ENCODE measurements at places on chromosomes 6 and 20.

- DNase-seq: no peak
Observed at GRCh38 chr6:53250176-53251032, 98.3 kb downstream of the ELOVL5 start.

GRCh38 chr6:33299237-33299944 lies 649 bp upstream of the RGL2 start:
- DNase-seq: peak; percentile 77

DNA sequence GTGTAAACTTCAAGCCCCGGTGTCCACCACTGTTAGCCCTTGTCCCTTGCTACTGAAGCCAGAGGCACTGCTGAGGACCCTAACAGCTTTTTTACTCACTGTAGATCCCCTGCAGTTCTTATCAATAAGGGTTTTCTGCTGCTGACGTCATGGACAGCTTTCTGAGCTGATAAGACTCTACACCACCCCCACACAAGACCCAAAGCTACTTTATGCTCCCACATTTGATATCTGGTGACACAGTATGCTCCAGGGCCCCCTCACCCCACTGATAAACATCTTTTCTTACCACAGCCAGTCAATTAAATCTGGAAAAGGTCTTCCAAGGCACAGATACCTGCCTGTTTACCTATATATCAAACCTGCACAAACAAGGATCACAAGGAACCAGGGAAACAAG lies 65.3 kb downstream of the NUS1 start:
- no peak for DNase-seq

DNA sequence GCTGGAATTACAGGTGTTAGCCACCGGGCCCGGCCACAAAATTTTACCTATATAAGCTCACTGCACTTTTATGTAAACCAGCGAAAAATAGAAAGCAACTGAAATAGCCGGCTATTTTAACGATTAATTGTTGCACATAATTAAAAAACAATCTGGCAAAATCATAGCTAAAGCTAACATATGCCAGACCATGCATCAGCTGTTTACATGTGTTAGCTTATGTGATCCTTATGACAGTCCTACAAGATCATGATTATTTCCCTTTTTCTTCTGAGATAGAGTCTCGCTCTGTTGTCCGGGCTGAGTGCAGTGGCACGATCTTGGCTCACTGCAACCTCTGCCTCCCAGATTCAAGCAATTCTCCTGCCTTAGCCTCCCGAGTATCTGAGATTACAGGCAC lies 157.0 kb downstream of the ZFP64 start:
- DNase-seq: no peak

GRCh38 chr20:63940472-63941266 lies 15.5 kb downstream of the UCKL1 start:
- no peak for DNase-seq

DNA sequence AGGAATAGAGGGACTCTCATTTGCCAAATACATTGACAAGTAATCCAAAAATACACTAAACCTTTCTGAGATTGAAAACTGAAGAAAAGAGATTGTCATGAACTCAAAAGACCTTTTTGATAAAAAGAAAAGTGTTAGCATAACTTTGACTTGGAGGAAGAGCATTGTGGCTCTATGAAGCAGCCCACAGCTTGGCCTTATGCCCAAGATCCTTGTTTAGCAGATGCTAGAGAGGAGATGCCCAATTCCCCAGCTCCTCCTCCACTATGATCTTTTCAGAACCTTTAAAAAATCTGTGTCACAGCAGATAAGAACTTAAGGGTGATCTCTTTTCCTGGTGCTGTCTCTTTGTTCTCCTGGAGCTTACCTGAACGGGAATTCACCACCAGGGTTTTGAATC lies 35.8 kb upstream of the IGF2R start:
- DNase-seq: no peak

- no peak for DNase-seq
Observed at GRCh38 chr6:134303891-134304290, 14.0 kb downstream of the SGK1 start.

DNA sequence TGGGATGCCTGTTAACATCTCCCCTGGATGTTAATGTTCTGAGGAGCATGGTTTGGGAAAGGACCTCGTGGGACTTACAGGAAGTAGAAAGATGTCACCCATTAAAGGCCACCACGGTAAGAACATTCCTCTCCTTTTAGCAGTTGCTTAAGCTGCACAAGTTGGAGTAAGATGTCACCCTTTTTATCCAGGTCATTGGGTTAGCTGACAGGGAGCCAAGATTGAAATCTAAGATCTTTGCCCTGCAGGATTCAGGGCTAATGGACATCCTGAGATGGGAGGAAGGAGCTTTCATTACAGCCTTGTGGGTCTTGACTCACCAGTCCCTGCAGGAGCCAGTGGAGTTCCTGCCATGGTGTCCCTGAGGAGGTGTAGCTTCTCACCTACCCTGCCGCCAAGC lies 22.1 kb downstream of the PABPC1L start:
- DNase-seq: no peak

DNA sequence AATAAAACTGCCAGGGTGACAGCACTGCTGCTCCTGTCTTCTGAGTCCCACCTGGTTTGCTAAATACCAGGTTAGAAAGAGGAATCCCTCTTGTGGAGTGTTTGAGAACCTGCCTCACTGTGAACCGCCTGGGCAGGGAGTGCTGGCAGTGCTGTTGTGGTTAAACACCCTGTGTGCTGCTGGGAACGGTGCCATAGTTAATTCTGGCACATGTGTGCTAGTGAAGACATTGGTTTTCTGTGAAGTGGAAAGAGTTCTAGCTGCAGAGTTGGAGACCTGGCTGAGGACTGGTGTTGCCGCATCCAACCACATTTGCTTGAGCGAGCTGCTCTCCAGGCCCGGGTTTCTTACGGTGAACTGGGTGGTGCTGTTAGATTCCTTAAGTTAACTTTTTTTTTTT lies 72.7 kb downstream of the IGF2R start:
- DNase-seq: peak; percentile 13

DNA sequence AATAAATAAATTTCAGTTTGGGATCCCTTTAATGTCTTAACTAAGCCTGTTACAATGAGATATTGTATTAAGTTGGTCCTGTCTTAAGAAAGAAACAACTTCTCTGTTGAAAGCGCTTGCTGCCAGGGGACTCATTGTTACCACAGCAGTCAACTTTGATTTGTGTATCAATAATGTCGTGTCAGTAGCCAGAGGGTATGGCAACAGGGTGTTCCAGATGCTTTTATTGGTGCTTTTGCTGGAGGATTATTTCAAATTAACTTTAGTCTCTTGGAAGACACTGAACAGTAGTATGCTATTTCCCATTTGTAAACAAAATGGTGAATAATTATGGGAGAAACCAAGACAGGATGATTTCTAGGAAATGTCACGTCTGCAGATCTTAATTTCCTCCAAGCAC lies 91.9 kb upstream of the TSHZ2 start:
- DNase-seq: no peak

DNA sequence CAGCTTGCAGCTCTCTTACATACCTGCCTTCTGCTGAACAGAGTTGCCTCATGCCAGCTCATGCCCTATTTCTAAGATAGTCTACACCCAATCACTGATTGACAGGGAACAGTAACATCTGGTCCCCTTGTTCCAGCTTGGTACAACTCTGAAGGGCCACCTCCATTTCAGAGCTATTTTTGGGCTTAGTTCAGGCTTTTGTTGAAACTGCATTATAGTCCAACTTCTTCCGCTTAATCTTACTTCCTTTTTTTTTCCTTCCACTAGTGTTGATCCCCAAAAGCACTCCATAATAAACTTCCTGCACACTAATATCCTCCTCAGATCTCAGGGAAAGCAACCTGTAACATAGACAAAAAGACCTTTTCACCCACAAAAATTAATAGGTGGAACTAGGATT lies 65.7 kb upstream of the TNFRSF21 start:
- DNase-seq: no peak

DNA sequence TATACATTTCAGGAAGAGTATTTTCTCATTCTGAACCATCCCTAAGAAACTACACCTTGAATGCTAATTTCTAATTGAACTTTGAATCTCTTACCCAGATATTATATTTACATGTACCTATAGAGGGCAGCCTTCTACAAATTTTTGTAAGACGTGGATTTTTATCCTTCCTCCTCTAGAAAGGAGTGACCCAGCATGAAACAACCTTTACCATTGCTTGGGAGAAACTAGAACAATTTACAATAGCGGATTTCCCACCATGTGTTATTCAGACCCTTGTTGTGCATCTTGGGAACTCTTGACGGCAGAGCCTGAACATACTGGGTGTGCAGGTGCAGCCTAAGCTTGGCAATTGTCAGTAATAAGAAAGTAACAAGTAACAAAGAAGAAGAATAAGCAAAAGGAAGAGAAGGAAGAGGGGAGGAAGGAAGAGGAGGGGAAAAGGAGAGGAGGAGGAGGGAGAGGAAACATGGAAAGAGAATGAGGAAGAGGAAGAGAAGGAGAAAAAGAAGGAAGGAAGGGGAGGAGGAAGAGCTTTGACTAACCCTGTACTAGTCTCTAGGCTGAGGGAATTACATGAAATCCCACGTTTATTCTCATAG lies 10.8 kb upstream of the TAAR1 start:
- DNase-seq: no peak

GRCh38 chr20:38727607-38728190 lies 3.4 kb downstream of the SLC32A1 start:
- no peak for DNase-seq

DNA sequence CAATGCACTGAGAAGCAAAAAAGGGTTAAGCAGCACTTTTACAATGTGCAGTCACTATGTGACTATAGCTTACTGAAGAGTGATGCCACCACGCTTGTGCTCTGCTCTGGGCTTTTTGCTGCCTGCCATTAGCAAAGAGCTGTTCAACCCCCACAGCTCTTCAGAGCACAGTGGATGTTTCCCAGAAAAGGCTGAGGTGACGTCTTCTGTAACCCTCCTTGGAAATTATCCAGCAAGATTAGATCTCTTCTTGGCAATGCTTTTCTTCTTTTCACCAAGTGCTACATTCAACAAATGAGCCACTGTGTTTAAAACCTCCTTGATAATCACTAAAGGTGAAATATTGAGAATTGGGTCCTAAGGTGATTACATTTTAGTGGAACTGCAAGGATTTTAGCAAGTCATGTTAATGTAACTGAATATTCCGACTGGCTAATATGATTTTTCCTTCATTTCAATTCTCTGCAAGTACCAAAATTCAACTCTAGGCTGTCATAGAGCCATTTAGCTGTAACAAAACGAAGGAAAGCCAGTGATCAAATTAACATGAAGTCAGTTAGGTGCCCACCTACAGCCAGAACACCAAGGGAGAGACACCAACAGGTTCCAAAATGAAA lies 34.9 kb downstream of the ELOVL5 start:
- DNase-seq: no peak

DNA sequence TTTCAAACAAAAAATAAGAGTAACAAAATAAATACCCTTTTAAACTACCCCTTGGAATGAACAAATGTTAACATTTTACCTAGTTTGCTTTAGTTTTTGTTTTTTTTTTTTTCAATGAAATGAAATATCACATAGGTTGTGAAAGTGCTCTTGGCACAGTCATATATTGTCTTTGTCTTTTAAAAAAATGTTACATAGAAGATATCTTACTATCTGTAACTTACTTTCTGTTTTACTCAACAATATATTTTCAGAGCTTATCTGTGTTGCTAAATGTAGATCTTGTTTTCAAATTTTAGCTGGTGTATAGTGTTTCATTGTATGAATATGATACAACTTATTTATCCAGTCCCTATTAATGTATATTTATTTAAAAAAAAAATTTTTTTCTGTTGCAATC lies 8.6 kb downstream of the CEP57L1 start:
- DNase-seq: no peak

DNA sequence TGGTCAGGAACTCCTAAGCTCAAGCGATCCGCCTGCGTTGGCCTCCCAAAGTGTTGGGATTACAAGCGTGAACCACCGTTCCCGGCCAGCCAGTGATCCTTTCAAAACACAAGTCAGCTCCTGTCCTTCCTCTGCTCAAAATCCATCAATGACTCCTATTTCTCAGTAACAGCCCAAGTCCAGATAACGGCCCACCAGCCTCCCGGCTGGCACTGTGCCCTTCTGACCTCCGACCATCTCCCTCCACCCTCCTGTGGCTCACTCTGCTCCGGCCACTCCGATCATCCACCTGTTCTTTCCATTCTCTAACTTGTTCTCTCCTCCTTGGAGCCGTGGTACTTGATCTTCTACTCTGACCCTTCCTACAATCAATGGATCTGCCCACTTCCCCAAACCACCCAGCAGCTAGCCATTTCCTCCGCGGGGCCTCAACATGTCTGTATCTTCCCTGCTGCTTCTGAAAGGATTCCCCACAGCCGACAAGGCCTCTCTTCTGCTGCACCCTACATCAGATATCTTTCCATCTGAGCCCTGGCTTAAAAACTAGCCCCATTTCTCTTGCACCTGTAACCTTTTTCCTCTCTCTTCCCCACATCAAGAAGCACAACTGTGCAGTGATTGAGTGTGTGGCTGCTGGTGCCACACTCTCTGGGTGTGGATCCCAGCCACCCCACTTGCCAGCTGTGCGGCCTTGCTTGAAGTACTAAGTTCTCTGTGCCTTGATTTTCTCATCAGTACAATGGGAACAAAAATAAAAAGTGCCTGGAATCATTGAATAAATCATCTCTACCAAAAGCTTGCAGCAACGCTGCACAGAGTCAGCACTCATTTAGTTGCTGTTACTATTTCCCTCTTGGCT lies 6.1 kb upstream of the ZMYND8 start:
- DNase-seq: no peak

- peak; percentile 48 for DNase-seq
Observed at GRCh38 chr6:1993042-1993441, 252.4 kb downstream of the GMDS start.

DNA sequence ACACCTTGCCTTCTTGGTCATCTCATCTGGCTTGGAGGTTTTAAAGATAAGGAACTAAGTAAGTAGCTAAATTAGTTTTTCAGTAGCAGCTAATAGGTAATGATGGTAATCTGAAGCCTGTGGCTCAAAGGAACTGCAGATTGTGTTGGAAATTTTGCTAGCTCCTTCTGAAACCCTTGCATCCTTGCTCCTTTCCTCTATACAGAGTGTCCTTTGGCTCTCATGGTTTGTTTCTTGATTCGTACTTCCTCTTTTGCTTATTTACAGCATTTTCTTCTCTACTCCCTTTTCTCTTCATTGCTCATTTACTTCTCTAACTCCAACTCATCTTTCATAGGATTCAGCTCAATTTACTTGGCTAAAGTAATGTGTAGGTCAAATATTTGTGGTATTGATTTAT lies 19.0 kb downstream of the LRRC1 start:
- DNase-seq: no peak

- no peak for DNase-seq
Observed at GRCh38 chr20:44849703-44850102, 35.8 kb upstream of the YWHAB start.

GRCh38 chr20:24436160-24436559 lies 33.3 kb upstream of the SYNDIG1 start:
- no peak for DNase-seq

- DNase-seq: no peak
Observed at GRCh38 chr6:156348849-156349248, 428.3 kb upstream of the ARID1B start.

GRCh38 chr6:38169221-38169976 lies 349.9 kb downstream of the ZFAND3 start:
- DNase-seq: no peak

Measured in AG04450 (cell line).